Memory B cell (primary cell): ENCODE measurements at places on chromosomes 7 and 10.

- DNase-seq, result no peak
Observed at GRCh38 chr7:118531566-118531965, 307.1 kb downstream of the ANKRD7 start.

DNA sequence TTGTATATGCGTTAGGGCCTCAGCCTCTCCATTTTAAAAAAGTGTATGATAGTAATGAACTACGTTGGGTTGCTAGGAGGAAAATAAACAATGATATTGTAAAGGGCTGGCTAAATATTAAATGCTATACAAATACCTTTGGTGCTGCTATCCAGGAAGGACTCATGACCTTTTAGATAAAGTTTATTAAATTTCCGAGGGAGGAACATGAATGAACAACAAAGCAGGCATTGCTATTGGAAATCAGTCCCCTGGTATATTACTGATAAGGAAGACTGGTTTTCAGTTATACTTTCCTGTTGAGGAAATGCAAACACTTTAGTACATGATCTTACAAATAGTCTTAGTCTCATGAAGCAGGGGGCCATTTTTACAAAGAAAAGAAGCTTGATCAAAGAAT is 17.2 kb upstream of the AGR2 start:
- no peak for DNase-seq

- no peak for DNase-seq
Observed at GRCh38 chr7:98758157-98758556, 111.7 kb downstream of the TMEM130 start.

DNA sequence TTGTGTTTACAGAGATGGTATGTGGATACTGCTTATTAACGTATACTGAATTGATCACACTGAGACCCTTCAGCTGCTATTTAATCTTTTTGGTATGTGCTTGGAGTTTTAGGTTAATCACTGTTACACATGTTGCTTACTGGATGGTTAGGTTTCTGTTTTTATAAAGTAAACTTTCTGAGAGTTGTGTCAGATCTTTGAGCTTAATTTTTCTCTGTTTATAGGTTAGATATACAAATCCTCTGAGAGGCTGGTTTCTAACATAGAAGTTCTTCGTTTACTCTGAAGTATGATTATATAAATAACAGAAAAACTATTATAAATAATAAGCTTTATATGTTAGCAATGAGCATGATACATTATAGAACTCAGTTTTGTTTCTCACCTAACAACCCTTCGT is 123.1 kb downstream of the NSUN6 start:
- DNase-seq, result no peak

- DNase-seq, result no peak
Observed at GRCh38 chr7:82950436-82950835, 212.2 kb downstream of the PCLO start.
